Stimulated activated CD4-positive, alpha-beta T cell treated with anti-CD3 and anti-CD28 coated beads, Interleukin-4, amount 100 ng/mL, for 24 hours (primary cell): ENCODE measurements at places on chromosomes 6 and 20.
A peak's percentile ranks its signal among the peaks of the same experiment; 100 is the strongest.

DNA sequence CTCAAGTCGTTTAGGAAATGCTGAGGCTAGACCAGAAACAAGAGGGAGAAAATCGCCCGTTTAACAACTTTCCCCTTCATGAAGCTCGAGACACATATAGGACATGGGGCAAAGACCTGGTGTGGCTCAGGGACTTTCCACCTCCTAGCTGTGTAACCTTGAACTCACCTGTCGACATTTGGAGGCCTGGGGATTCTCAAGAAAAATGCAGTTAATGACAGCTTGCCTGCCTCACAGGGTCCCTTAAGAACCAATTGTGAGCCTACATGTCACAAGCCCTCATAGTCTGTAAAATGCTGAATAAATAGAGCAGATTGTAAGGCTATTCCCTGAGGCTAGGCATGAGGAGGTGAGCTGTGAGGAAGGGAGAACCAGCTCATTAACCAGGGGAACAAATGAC lies 35.1 kb downstream of the MGME1 start:
- no peak for DNase-seq

DNA sequence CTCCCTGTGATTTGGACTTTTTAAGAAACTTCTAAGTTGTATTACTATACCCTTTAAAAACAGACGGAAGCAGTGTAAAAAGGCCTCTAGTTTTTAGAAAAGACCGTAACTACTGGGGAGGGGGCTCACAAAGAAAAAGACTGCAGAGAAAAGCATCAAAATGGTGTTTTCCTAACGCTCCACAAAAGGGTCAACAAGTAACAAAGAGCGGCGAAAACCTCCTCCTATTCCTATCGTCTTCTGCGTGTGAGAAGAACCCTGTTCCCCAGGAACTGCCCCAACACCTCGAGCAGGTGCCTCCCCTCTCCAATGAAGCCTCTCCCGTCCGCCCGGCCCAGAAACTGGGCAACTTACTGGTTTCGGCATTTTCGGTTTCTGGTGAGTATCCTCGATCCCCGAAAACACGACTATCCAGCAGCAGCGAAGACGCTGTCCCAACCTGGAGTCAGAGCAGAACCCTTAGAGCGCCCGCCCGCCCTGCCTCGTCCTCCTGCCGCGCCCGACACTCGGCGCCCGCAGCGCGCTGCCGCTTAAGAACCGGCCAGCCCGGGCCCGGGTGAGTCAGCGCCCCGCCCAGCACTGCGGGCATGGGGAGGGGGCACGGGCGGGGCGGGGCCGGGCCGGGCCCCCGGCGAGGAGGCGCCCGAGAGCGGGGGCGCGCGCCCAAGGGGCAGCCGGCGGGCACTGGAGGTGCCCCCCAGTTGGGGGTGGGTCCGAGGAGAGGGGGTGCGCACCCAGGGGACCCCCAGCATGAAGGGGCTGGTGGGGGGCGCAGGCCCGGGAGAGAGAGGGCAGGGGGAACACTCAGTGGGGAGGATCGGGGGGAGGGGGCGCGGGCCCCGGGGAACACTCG lies 1.2 kb downstream of the EZR start:
- DNase-seq: peak; percentile 83

GRCh38 chr6:157941101-157941863 lies 40.4 kb upstream of the SYNJ2 start:
- DNase-seq: no peak

- DNase-seq: no peak
Observed at GRCh38 chr6:165769884-165770283, 106.8 kb upstream of the PDE10A start.

GRCh38 chr6:97666889-97667288 lies 383.9 kb upstream of the MMS22L start:
- DNase-seq: no peak

- no peak for DNase-seq
Observed at GRCh38 chr20:11242320-11242719, 568.5 kb upstream of the JAG1 start.

DNA sequence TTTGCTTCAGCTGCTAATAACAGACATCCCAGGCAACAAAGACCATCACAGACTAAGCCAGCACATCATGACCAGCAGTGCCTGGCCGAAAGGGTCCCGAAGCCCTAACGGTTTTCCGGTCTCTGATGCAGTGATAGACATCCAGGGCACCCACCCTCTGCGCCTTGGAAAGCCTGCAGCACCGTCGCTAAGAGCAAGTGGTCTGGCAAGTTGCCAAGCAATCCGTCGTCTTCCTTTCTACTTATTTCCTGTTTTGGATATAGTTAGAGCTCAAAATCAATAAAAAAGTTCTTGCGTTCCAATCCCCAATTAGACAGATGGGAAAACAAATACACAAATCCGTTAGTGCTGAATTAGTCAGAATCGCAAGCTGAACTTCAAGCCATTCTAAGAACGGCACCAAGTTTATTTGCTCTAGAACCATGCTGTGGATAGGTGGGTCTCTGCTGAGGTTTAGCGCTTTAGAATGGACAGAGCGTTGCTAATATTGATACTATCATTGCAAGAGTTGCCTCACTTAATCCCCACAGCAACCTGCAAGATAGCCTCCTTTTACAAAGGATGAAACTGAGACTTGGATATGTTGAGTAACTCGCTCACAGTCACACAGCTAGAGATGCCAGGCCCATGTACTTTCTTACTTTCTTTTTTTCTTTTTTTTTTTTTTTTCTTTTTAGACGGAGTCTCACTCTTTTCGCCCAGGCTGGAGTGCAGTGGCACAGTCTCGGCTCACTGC lies 163.3 kb upstream of the SNX9 start:
- no peak for DNase-seq

- no peak for DNase-seq
Observed at GRCh38 chr20:10714236-10714975, 40.6 kb upstream of the JAG1 start.

DNA sequence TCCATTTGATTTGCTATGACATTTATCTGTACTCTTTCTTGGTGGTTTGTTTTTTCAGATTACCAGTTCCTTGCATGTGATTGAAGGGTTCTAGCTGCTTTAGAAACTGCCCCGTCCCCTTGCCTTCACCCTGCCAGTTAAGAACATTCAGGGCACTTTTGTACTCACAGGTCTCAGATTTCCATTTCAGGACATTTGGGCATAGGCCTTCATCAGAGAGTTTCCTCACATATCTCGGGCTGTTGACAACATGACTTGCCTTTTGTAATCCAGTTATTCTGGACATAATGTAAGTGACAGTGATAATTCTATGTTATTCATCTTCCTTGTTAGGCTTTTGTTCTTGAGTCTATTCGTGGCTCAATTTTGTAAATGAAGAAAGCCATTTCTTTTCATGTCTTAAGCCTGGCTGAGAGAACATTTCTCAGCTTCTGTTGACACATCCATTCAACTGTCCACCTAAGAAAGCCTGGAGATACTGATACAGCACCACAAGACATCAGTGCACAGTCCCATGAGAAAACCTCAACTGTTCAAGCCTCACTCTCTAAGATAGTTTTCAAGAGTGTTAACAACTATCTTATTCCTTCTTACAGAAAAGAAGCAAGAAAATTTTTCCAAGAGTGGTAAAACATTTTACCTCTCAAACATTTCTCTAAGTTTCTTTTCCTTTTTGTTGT lies 209.3 kb upstream of the SGK1 start:
- DNase-seq: no peak

DNA sequence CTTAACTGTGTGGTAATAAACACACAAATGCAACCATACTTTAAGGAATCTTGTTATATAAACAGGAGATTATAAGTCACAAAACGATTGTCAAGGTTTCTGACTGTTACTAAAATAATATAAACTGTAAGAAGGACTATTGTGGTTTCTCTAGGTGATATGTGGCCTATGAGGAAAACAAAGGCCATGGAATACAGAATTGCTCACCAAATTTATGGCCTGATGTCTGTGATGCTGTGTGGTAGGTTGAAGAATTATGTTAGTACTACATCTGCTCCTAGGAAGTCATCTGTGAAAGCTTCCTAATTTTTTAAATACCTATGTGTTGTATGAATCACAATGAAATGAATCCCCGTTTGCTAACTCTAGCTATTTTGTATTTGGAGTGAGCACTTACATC lies 875.4 kb upstream of the MAP3K7 start:
- no peak for DNase-seq

DNA sequence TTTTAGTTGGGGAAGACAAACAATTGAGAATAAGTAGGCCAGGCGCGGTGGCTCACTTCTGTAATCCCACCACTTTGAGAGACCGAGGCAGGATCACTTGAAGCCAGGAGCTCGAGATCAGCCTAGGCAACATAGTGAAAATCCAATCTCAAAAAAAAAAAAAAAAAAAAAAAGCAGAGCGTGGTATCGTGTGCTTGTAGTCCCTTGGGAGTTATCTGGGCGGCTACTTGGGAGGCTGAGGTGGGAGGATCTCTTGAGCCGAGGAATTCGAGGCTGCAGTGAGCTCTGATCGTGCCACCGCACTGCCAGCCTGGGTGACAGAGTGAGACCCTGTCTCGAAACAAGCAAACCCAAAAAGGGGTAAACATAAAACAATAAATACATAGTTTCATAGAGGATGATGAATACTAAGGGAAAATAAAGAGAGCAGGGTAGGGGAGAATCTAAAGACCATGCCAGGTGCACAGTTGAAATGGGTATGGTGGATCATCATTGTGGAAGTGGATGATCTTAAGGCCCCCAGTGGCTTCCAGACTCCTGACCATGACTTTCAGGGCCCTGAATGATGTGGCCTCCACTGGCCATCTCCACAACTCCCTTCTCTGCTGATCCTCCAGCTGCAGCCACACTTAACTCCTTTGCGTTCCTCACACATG lies 947 bp downstream of the POFUT1 start:
- DNase-seq: no peak

- DNase-seq: no peak
Observed at GRCh38 chr6:31352683-31353383, 4.1 kb downstream of the HLA-B start.
